Stimulated activated CD4-positive, alpha-beta T cell treated with anti-CD3 and anti-CD28 coated beads, Interleukin-12 subunit alpha, Interleukin-12 subunit beta, amount 100 ng/mL, for 24 hours (primary cell): ENCODE measurements at places on chromosomes 11 and 22.

- no peak for DNase-seq
These were observed 319.8 kb downstream of the INSC start for GRCh38 chr11:15434529-15434928.

DNA sequence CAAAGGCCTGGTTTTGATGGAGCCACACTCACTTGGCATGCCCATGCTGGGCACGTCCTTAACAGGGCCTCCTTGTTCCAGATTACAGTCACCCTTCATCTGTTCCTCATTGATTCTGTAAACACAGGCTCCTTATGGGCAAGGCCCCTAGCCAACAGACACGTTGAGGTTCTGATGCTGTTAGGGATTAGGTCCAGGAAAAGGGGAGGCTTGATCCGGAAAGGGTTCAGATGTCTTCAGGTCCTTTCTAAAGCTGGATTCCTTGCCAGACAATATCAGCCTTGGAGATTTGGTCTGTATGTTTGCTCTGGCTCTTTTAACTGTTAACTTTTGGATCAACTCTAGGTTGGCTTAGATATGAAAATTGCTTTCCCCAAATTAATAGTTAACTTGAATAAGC lies 46.9 kb upstream of the PRSS23 start:
- no peak for DNase-seq

GRCh38 chr22:24247564-24248344 lies 2.9 kb upstream of the GGT5 start:
- DNase-seq: peak; percentile 38

DNA sequence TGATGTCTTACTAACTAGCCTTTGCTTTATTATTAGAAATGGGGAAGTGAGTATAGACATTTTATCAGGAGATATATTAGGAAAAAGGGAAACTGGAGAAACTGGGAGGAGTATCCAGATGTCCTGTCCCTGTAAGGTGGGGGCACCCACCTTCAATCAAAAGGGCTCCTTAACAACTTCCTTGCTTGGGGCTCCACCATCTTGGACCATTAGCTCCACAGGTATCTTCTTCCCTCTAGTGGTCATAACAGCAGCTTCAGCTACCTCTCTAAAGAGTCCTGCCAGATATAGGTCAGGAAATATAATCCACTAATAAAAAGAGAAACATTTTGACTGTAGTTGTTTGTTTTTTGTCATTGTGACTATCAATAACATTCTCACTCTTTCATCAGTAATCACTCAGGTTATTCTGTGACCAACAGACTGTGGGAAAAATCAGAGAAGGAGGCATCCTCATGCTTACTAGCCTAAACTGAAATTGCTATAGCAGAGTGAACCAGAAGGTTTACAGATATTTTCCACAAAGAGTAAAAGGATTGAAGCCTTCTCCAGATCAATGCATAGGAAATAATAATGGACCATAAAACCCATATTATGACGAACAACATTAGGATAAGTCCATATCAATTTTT lies 10.4 kb downstream of the OR51B4 start:
- no peak for DNase-seq

GRCh38 chr11:122207921-122208764 lies 92.1 kb upstream of the BLID start:
- no peak for DNase-seq

- DNase-seq: no peak
These were observed 185.4 kb downstream of the AASDHPPT start for GRCh38 chr11:106262852-106263251.

DNA sequence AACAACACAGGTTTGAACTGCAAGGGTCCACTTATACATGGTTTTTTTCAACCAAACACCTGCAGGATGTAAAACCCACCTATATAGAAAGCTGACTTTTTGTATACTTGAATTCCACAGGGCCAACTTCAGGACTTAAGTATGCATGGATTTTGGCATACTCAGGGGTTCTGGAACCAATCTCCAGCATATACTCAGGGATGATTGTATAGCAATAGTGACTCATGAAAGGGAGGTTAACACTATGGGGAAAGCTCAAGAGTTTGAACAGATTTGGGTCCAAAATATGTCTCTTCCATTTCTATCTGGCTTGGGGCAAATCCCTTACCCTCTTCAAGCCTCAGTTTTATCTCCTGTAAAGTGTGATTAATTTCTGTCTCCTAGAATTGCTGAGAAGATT lies 94.9 kb downstream of the MICAL2 start:
- no peak for DNase-seq
